ENCODE measurements at places on chromosomes 4 and X. TPM values are rescaled to one million over a fixed set of nuclear protein-coding genes. Genes with fewer than 3 reads are reported as not detected.

The ADGRL3 gene
- total RNA-seq: 9.7 TPM

The XAGE2 gene
- total RNA-seq: not detected

DNA sequence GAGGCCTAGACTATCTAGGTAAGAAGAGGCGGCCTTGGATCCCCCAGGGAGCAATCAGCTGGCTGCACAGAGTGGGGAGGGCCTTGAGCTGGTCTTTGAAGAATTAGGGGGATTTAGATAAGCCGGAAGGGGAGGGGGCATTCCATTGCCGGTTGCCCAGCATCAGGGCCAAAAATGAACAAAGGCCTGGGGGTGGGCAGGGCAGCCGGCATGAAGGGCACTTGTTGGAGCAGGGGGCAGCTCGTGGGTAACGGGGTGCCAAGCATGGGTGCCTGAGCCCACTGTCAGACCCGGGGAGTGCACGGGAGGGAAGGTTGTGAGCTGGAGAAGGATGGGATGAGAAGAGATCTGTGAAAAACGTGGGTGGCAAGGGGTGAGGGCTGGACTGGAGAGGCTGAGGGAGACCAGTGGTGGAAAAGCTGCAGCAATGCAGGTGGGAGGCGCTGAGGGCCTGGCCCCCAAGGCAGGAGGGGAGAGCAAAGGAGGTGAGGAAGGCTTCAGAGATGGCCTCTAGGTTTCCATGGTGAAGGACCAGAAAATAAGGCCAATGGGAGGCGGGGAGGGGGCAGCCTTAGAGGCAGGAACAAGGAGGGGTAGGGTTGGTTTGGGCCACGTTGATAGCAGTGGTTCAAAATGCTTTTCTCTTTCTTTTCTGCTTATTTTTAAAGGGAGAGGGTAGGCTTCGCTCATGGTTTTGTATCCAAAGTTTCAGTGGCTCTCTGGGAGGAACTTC lies 8.6 kb downstream of the KLF3 start:
- peak overlapping the region; percentile 44 for H3K4me3 ChIP-seq
- no peaks in the 10 kb centered on the region for H3K27me3 ChIP-seq
- peaks cover 81% of the 10 kb centered on the region for H3K4me1 ChIP-seq
- H3K36me3 ChIP-seq: no peaks in the 10 kb centered on the region
- peak overlapping the region; percentile 96 for H3K27ac ChIP-seq
- DNase-seq: no peak

The EDA2R gene
- total RNA-seq: 11.9 TPM

The RGS12 gene
- total RNA-seq: 21.0 TPM

DNA sequence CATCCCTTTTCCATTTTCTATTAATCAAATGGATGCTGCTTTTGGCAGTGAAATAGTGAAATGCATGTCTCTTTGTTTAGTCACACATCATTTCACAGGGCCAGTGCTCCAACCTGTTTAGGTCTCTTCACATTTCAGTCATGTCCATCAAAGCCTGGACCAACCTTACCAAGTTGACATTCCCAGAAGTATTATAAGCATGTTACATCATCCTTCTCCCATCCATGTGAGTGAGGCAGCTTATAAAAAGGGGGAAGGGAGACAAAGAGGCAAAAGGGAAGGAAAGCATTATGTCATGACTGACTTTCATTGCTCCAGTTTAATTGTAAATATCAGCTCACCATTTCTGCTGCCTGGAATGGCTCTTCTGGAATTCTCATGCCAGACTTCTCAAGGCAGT lies 94.4 kb downstream of the NWD2 start:
- H3K27me3 ChIP-seq: no peaks in the 10 kb centered on the region
- peaks cover 4% of the 10 kb centered on the region for H3K36me3 ChIP-seq
- no peaks in the 10 kb centered on the region for H3K4me1 ChIP-seq
- no peak overlapping the region for H3K27ac ChIP-seq
- no peak for DNase-seq
